Midbrain (tissue), 1 donor: ENCODE measurements at places on chromosomes 13 and 19.

- DNase-seq, result no peak
These were observed 1.5 kb downstream of the TUBGCP3 start for GRCh38 chr13:112586334-112586960.

- DNase-seq, result no peak
These were observed 28.1 kb upstream of the HMGB1 start for GRCh38 chr13:30493658-30494381.

- DNase-seq, result peak; percentile 9
These were observed 125.9 kb downstream of the COG6 start for GRCh38 chr13:39781381-39781780.

DNA sequence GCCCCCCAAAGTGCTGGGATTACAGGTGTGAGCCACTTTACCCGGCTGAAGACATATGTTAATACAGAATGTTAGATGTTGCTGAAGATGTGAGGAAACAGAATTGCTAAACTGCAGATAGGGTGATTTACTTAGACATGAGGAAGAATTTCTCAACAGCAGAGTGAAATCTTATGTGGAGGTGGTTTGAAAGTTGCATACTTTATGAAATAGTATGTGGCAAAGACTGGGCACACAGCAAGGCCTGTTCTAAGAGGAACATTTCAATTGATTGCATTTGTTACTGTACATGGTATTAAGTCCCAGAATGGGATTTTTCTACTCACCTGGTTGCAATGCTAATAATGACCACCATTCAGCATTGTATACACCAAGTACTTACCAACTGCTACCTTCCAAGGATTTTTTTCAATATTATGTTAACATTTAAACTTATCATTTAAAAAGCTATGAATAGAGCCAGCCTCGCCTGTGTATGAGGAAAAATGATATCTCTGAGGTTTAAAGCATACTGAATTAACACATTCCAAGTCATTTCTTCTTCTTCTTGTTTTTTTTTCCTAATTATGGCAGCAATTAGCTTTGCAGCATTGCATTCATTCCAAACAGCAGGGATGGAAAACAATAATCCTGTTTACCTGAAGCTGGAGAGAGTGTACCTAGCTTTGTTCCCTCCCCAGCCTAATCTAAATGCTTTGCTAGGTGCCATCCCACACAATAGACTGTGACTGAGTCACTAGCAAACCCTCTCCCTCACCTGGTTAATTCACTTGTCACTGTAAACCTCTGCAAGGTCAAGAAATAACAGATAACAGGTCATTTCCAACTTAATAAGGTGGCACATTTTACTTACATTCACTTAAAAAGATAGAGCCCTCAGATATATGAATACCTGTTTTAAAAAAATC is 19.4 kb upstream of the KLF5 start:
- DNase-seq, result no peak

GRCh38 chr19:4455719-4456475 is 1.7 kb downstream of the UBXN6 start:
- peak; percentile 41 for DNase-seq

DNA sequence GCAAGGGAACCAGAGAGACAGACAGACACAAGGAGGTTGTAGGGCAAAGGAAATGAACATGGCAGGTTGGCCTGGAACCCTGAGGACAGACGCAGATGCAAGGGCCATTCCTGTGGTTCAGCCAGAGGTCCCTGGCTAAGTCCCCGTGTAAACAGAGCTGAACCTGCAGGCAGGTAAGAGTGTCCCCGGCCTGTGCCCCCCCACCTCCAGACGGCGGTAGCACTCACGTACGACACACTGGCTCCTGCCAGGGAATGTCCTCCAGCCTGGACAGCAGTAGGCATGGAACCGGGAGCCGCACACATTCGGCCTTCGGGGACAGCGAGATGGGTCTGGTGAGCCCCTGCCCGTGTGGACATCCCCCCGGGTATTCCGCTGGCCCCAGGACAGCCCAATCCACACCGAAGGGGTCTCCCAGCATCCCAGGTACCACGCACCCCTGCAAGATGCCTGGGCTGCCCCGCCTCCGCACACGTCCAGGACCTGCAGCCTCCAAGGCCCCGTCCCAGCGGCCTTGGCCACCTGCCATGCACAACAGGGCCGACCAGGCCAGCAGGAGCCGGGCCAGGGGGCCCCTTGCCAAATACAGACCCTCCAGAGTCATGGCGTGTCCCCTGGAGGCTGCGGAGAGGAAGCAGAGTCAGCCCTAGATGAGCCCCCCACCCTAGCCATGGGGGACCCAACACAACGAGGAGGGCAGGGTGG is 2.4 kb downstream of the FBN3 start:
- no peak for DNase-seq

GRCh38 chr19:5339950-5340636 is 519 bp downstream of the PTPRS start:
- no peak for DNase-seq
